Muscle of leg (tissue), 16 donors: ENCODE measurements at places on chromosomes 6 and 20. TPM values are rescaled to one million over a fixed set of nuclear protein-coding genes. Genes with fewer than 3 reads are reported as not detected.

GRCh38 chr6:130776287-130776925, 50.8 kb upstream of the SMLR1 start:
- H3K4me3 ChIP-seq = no peak overlapping the region
- H3K36me3 ChIP-seq = no peaks in the 10 kb centered on the region
- DNase-seq = no peak
- no peaks in the 10 kb centered on the region for H3K27me3 ChIP-seq

KIF25 gene
- total RNA-seq = 1.8 TPM

SNTA1 gene
- 33.6 TPM for total RNA-seq

ZBTB12 gene
- 2.7 TPM for total RNA-seq

DNA sequence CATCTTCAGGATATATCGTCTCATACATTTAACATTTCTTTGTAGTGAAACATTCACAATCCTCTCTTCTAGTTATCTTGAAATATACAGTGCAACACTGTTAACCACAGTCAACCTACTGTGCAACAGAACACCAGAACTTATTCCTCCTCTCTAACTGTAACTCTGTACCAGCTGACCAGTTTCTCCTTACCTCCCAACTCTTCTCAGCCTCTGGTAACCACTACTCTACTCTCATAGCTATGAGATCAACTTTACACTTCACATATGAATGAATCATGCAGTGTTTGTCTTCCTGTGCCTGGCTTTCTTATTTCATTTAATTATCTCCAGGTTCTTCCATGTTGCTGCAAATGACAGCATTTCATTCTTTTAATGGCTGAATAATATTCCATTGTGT, 337.6 kb downstream of the BTBD9 start:
- no peak overlapping the region for H3K4me3 ChIP-seq
- no peaks in the 10 kb centered on the region for H3K36me3 ChIP-seq
- no peak overlapping the region for H3K27ac ChIP-seq
- no peaks in the 10 kb centered on the region for H3K27me3 ChIP-seq
- no peak for DNase-seq

NKAPL gene
- 0.71 TPM for total RNA-seq
